ENCODE measurements at places on chromosomes 4 and X.

GRCh38 chrX:48516987-48517386 is 4.6 kb upstream of the EBP start:
- H3K36me3 ChIP-seq, result no peaks in the 10 kb centered on the region
- no peak overlapping the region for H3K4me3 ChIP-seq
- DNase-seq, result no peak
- no peaks in the 10 kb centered on the region for H3K4me1 ChIP-seq

- peaks cover 24% of the 10 kb centered on the region for H3K4me1 ChIP-seq
- no peak overlapping the region for H3K27ac ChIP-seq
- no peak overlapping the region for H3K4me3 ChIP-seq
These were observed 149.3 kb upstream of the RBPJ start for GRCh38 chr4:26171501-26171900.

- no peak overlapping the region for H3K4me3 ChIP-seq
- H3K27me3 ChIP-seq, result no peaks in the 10 kb centered on the region
These were observed 41.9 kb upstream of the SOD3 start for GRCh38 chr4:24753519-24753918.

DNA sequence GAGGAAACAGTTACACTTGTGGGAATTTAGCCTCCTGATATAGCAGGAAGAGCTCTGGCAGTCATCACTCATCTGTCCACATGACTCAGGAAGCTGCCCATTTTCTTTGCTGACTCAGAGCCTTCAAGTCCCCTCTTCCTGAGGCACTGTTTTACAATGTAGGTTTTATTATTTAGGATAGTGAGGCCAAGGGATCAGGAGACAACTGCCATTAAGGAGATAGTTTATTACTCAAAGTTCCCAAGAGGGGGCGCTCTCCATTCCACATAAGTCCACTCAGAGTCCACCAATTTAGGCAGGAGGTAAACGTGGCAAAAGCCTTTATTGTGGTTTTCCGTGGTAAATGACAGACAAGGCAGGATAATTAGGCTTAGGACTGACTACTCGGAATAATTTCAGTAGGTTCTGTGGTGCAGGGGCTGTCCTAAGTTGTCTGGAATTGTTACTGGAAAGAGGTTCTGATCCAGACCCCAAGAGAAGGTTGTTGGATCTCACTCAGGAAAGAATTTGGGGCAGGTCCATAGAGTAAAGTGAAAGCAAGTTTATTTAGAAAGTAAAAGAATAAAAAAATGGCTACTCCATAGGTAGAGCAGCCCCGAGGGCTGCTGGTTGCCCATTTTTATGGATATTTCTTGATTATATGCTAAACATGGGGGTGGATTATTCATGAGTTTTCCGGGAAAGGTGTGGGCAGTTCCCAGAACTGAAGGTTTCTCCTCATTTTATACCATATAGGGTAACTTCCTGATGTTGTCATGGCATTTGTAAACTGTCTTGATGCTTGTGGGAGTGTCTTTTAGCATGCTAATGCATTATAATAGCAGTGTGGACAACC is 96.0 kb upstream of the RAB40AL start:
- H3K4me1 ChIP-seq, result peaks cover 17% of the 10 kb centered on the region
- no peak for DNase-seq
- H3K4me3 ChIP-seq, result no peak overlapping the region
- no peaks in the 10 kb centered on the region for H3K36me3 ChIP-seq
- no peaks in the 10 kb centered on the region for H3K27me3 ChIP-seq

DNA sequence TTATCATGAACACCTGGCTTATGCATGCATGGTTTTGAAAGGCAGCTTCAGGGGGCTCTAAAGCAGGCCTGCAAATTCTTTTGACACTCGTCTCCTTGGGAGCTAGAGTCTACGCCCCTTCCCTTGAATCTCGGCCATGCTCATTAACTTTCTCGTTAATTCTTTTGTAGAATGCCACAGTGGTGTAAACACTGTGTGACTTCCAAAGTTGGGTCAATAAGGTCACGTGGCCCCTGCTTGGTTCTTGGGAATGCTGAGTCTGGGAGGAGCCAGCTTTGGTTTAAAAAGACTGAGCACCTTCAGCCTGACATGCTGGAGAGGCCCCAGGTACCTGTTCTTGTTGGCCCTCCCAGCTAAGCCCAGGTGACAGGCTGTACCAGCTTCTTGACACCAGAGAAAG is 228.4 kb downstream of the DHRSX start:
- no peak overlapping the region for H3K4me3 ChIP-seq
- no peak overlapping the region for H3K27ac ChIP-seq
- no peaks in the 10 kb centered on the region for H3K27me3 ChIP-seq
- peaks cover 8% of the 10 kb centered on the region for H3K4me1 ChIP-seq

DNA sequence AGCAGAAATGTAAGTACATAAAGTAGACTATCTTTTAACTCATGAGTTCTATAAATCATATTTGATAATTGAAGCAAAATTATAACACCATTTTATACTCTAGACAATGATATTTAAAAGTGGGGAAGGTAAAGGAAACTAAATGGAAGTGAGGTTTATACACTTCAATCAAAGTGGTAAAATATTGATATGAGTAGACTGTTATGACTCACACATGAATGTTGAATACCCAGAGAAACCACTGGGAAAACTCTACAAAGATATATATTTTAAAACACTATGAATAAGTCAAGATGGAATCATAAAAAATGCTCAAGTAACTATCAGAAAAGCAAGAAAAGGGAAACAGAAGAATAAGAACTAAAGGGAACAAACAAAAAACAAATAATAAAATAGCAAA is 8.4 kb downstream of the VSIG1 start:
- H3K36me3 ChIP-seq, result no peaks in the 10 kb centered on the region
- no peaks in the 10 kb centered on the region for H3K27me3 ChIP-seq
- H3K27ac ChIP-seq, result no peak overlapping the region
- H3K4me3 ChIP-seq, result no peak overlapping the region

GRCh38 chrX:108209006-108209554 is 117.5 kb downstream of the ATG4A start:
- H3K27me3 ChIP-seq, result no peaks in the 10 kb centered on the region
- no peaks in the 10 kb centered on the region for H3K36me3 ChIP-seq
- no peak for DNase-seq
- no peak overlapping the region for H3K27ac ChIP-seq

DNA sequence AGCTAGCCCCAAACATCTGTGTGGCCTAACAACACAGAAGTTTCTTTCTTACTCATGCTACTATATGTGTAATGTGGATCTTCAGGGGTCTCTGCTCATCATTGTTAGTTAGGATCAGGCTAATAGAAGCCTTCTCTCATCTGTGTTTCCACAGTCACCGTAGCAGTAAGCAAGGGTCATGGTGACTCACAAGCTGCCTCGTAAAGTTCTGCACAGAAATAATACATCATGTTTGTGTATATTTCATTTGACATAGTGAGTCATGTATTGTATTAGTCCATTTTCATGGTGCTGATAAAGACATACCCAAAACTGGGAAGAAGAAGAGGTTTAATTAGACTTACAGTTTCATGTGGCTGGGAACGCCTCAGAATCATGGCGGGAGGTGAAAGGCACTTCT is 38.7 kb downstream of the SLC4A4 start:
- no peaks in the 10 kb centered on the region for H3K36me3 ChIP-seq
- H3K27ac ChIP-seq, result no peak overlapping the region
- peaks cover 7% of the 10 kb centered on the region for H3K4me1 ChIP-seq
- DNase-seq, result no peak

DNA sequence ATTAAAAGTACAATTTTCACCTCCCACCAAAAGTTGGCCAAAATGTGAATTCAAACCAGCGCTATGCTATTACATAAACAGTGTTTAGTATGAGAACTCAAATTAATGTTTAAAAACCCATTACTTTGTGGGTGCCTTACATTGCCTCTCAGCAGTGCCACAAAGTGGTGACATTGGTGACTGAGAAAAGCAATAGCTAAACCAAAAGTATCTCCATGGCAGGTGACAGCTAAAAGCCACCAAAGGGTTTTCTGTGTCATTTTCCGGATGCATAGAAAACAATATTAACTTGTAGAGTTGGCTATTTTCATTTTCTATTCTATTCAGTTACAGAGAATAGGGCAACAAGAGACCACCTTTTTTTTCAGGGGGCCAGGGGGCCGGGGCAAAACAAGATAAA is 261.2 kb downstream of the MAPK10 start:
- no peaks in the 10 kb centered on the region for H3K36me3 ChIP-seq
- no peak overlapping the region for H3K4me3 ChIP-seq
- H3K4me1 ChIP-seq, result no peaks in the 10 kb centered on the region
- DNase-seq, result no peak
